A549 treated with CpdA at 1 μM for 4 hours (cell line): ENCODE measurements at places on chromosomes 6 and 20. TPM values are rescaled to one million over a fixed set of nuclear protein-coding genes. Genes with fewer than 3 reads are reported as not detected.

PSORS1C2 gene
- total RNA-seq: not detected in 5 replicates

REM1 gene
- total RNA-seq: 0.09 to 0.13 TPM (median 0.10 TPM) in 3 of 5 replicates, not detected in the others

CST2 gene
- 0.22 to 0.44 TPM (median 0.39 TPM) in 3 of 5 replicates, not detected in the others for total RNA-seq

SLC22A7 gene
- not detected in 5 replicates for total RNA-seq

NFATC2 gene
- total RNA-seq: 6.4 to 8.7 TPM (median 7.7 TPM) in 5 replicates

SLC22A3 gene
- total RNA-seq: 33.6 to 41.1 TPM (median 38.2 TPM) in 5 replicates
